RWPE2 (cell line): ENCODE measurements at places on chromosomes 3 and 15.

- no peak for DNase-seq
Measured at GRCh38 chr3:169658311-169658931, 5.1 kb downstream of the MECOM start.

- no peak for DNase-seq
Measured at GRCh38 chr15:69979262-69979661, 118.5 kb downstream of the TLE3 start.

GRCh38 chr3:62625268-62625667, 249.9 kb downstream of the CADPS start:
- no peak for DNase-seq

- DNase-seq, result no peak
Measured at GRCh38 chr15:81530271-81530691, 156.3 kb upstream of the TMC3 start.
